Urinary bladder (tissue), 4 donors: ENCODE measurements at places on chromosomes 2 and 18. TPM values are rescaled to one million over a fixed set of nuclear protein-coding genes. Genes with fewer than 3 reads are reported as not detected.

The CCDC85A gene
- polyA plus RNA-seq: 4.1 TPM

The KCNJ3 gene
- polyA plus RNA-seq: 0.52 TPM

The PTPRN gene
- polyA plus RNA-seq: 2.1 TPM

The G6PC2 gene
- not detected for polyA plus RNA-seq

The PLGLB1 gene
- 1.7 TPM for polyA plus RNA-seq

The ADAM23 gene
- polyA plus RNA-seq: 2.4 TPM

The CROCC2 gene
- 0.08 TPM for polyA plus RNA-seq

The CCDC138 gene
- 2.8 TPM for polyA plus RNA-seq

The KLF7 gene
- 15.1 TPM for polyA plus RNA-seq

The RNU2-63P gene
- polyA plus RNA-seq: not detected

The EHD3 gene
- 8.5 TPM for polyA plus RNA-seq

The PLCD4 gene
- 28.4 TPM for polyA plus RNA-seq

The GCG gene
- not detected for polyA plus RNA-seq

The ALS2 gene
- 11.0 TPM for polyA plus RNA-seq

The SRSF7 gene
- polyA plus RNA-seq: 132 TPM

The HOXD3 gene
- 1.6 TPM for polyA plus RNA-seq
